ENCODE measurements at places on chromosomes 13 and 19.
A peak's percentile ranks its signal among the peaks of the same experiment; 100 is the strongest.

- peak; percentile 33 for DNase-seq
Observed at GRCh38 chr13:26440111-26440510, 117.4 kb upstream of the WASF3 start.

DNA sequence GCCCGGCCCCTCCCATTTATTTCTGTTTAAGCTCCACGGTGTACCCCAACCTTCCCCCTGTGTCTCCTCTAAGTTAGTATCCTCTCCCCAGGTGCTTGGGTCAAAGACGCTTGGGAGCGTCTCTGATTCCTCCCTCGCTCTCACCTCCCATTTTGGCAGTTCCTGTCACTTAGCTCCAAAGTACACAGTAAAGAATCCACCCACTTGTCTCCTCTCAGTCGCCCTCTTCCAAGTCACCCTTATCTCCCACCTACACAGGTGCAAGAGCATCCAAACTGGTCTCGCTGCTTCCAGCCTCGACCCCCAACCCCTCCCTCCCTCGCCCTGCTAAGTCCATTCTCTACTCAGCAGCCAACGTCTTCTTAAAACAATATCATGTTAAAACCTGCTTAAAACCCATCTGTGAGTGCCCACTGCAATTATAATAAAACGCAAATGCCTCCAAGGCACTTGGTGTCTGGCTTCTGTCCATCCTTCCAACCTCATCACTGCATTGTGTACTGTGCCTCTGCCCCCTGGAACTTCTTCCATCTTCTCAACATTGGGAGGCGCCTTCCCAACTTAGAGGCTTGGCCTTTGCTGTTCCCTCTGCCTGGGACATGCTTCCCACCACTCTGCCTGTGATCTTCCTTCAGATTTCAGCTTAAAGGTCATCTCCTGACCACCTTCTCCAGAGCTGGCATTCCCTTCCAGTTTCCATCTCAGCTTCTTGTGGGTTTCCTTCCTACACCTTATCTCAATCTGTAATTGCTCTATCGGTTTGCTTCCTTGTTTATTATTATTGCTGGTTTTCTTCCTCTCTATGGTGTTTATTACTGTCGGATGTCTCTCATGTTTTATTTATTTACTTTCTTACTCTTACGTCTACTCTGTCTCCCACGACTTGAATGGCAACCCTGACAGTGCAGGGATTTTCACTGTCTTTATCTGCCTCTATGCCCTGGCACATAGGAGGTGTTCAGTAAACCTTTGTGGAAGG, 9.5 kb upstream of the KLK14 start:
- no peak for DNase-seq

GRCh38 chr13:48828962-48829411, 146.7 kb upstream of the FNDC3A start:
- peak; percentile 11 for DNase-seq

GRCh38 chr19:42466521-42467182, 23.9 kb upstream of the CXCL17 start:
- no peak for DNase-seq

DNA sequence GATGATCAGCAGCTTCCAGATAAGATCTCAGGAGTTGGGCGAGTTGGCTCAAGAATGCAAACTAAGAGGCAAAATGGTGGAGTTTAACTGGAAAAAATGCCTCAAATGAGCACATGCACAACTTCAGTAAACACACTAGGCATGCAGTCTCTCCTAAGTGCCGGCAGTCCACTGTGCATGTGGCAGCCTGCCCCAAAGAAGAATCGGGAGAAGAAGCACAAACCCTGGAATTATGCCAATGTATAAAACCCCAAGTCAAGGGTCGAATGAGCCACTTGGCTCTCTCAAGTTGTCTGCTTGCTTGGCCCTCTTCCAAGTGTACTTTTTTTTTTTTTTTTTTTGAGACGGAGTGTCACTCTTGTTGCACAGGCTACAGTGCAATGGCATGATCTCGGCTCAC, 53.3 kb upstream of the SLITRK1 start:
- no peak for DNase-seq

GRCh38 chr13:96783511-96783910, 210.8 kb downstream of the OXGR1 start:
- no peak for DNase-seq
